ENCODE measurements at places on chromosomes 4 and X. TPM values are rescaled to one million over a fixed set of nuclear protein-coding genes. Genes with fewer than 3 reads are reported as not detected.

The L1CAM gene
- total RNA-seq: 19.9 TPM

- H3K4me3 ChIP-seq: no peak overlapping the region
- no peak overlapping the region for H3K27ac ChIP-seq
- H3K36me3 ChIP-seq: no peaks in the 10 kb centered on the region
- no peaks in the 10 kb centered on the region for H3K4me1 ChIP-seq
- no peak for DNase-seq
Observed at GRCh38 chr4:24042094-24042493, 152.2 kb upstream of the PPARGC1A start.

GRCh38 chr4:47536966-47537365 is 51.9 kb downstream of the ATP10D start:
- H3K27me3 ChIP-seq: no peaks in the 10 kb centered on the region
- H3K4me3 ChIP-seq: no peak overlapping the region

The ADH1A gene
- total RNA-seq: not detected

The NCAPG gene
- 48.8 TPM for total RNA-seq

Measured in H9 (cell line).